ENCODE measurements at places on chromosomes 7 and 10.

GRCh38 chr10:50248598-50248997, 2.7 kb downstream of the ASAH2 start:
- no peak for DNase-seq

DNA sequence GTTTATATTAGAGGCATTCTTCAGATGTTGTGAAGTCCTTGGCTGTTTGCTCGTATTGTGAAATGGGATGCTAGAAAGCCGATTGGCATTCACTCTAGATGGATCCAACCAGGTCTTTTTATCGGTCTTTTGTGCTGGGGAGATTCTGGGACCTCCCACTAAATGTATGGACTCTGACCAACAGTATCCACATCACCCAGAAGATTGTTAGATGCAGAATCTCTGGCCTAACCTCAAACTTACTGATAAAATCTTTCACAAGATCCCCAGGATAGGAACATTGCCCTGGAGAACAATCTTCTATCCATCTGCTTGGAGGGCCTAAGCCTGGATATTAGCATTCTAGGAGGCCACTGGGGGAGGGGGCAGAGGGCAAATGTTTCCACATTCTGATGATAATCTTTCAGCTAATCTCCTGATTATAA, 160.9 kb downstream of the PLXDC2 start:
- no peak for DNase-seq

DNA sequence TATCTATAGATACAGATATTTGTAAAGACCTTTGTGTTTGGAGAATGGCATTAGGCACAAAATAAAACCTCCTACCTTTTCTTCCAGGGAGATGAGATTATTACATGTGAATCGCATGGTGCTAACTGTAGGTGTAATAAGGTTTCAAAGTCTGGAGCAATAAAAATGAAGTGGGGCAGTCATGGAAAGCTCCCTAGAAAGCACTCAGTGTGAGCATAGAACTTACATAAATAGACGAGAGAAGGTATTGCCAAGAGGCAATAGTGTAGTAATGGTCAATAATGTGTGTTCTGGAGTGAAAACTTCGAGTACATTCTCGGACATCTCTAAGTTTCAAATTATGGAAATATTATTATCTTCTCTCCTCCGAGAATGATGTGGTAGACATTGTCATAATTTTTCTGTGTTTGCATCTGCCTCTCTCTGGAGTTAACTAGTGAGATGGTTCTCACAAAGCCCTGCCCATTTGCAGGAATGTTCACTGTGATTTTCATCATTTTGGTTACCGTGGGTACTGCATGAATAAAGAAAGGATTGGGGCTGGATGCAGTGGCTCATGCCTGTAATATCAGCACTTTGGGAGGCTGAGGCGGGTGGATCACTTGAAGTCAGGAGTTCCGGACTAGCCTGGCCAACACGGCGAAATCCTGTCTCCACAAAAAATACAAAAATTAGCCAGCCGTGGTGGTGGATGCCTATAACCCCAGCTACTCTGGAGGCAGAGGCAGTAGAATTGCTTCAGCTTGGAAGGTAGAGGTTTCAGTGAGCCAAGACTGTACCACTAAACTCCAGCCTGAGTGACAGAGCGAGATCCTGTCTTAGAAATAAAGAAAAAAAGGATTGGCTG, 10.6 kb downstream of the VIM start:
- no peak for DNase-seq

DNA sequence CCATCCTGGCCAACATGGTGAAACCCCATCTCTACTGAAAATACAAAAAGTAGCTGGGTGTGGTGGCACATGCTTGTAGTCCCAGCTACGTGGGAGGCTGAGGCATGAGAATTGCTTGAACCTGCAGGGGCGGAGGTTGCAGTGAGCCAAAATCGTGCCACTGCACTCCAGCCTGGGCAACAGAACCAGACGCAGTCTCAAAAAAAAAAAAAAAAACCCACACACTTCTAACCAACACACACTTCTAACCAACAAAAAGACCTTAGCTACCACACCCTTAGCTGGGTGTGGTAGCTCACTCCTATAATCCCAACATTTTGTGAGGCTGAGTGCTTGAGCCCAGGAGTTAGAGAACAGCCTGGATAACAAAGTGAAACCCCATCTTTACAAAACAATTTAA, 33.9 kb upstream of the SPOCK2 start:
- DNase-seq = no peak

- no peak for DNase-seq
These were observed 405.6 kb downstream of the TYW1 start for GRCh38 chr7:67402280-67402679.
